ENCODE measurements at places on chromosomes 12 and 14.

DNA sequence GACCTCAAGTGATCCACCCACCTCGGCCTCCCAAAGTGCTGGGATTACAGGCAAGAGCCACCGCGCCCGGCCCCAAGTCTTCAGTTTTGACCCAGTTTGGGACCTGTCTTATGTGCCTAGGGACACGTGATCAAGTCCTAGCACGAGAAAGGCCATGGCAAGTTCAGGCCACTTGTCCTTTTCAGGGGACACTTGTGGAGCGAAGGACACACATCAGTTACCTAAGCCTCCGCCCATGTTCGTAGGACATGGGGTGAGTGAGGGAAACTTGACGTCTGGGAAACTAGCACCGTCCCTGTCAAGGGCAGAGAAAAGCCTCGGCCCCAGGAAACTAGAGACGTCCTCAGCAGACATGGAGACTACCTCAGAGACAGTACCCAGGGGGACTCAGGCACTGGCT, 60.7 kb downstream of the KDM2B start:
- DNase-seq = no peak

DNA sequence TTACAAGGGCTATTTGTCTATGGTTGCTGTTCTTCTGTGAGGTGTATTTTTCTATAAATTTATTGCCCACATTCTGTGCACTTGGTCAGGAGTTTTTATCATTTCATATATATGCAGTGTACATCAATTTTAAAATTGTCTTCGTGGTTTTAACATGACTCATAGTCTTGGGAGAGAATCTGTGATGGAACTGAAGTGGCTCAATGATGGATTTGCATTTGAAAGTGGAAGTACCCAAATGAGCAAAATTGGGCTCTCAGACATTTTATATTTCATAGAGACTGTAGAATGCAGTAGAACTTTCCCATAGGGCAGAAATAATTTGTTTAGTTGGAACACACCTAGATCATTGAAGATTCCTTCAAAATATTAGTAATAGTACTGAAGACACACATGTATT, 1.9 kb upstream of the SCFD1 start:
- no peak for DNase-seq

GRCh38 chr12:569091-569676, 94.1 kb downstream of the NINJ2 start:
- no peak for DNase-seq

DNA sequence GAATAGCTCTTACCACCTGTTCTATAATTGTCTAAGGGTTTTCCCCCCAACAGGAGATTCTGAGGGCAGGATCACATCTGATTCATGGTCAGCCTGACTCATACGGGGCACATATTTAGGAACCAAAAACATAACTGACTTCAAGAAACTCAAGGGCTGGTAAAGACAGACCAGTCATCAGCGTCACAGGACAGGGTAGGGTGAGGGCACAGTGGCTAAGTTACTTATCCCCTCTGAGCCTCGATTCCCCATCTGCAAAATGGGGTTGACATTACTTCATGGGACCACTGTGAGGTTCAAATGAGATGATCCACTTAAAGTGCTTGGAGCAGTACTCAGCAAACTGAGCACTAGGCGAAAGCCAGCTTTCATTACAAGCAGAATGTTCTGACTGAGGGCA, 606 bp downstream of the CINP start:
- no peak for DNase-seq

DNA sequence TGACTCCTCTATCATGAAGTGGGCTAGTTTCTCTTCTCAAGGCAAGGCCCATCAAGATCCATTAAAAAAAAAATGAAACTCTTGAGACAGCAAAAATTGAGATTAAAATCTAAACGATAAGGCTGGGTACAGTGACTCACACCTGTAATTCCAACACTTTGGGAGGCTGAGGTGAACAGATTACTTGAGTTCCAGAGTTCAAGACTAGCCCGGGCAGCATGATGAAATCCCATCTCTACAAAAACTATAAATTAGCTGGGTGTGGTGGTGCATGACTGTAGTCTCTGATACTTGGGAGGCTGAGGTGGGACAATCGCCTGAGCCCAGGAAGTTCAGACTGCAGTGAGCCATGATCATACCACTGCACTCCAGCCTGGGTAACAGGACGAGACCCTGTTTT, 226.5 kb upstream of the SOX5 start:
- DNase-seq = no peak

DNA sequence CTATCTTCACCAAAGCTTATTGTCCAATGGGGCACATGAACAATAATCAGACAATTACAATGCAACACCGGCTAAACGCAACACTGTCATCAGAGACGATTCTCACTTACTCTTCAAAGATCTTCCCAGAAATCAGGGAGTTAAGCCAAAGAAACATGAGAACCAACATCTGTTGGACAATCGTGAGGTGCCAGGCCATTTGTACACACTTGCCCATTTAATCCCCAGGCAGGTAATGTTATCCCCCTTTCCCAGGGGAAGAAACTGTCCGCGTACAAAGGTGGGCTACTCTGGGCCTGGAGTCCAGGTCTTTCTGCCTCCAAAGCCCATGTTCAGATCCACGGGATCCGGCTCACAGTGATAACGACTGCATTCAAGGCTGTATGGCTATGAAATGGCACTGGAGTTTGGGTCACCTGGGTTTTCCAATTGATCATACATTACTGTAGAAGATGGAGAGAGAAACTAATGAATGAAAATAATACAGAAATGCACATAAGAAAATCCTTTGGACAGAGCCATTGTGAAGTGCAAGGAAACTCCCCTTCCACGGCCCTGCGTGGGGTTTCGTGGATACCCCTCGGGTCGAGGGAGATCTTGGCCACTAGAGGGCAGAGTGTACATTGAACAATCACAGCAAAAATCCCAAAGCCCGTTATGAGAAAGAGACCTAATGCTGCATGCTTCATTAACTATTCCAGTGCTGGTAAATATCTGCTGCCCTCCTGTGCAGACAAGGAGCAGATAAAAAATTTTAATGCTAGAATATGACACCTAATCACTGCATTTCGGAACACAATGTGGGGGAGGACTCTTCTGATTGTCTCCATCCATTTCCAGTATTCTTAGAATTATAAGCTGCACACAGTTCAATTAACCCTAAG, 111.4 kb downstream of the EGLN3 start:
- DNase-seq = peak; percentile 46

DNA sequence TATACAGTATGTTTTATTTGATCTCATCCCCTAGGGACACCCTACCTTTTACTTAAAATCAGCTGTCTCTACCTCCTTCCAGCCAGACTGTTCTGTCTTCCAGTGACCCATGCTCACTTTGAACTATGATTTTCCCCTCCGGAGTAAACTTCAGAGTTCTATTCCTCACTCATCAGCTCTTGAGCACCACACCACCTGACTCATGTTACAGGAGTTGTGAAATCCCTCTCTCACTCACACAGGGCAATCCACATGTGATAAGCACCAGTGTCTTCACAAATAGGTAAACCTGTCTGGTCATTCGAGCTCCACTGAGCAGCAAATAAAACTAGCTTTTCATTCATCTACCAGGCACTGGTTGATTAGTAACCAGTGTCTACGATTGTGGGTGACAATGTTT, 177.3 kb upstream of the BMP4 start:
- DNase-seq = no peak

GRCh38 chr14:106209755-106210154, 683.4 kb downstream of the TMEM121 start:
- no peak for DNase-seq

DNA sequence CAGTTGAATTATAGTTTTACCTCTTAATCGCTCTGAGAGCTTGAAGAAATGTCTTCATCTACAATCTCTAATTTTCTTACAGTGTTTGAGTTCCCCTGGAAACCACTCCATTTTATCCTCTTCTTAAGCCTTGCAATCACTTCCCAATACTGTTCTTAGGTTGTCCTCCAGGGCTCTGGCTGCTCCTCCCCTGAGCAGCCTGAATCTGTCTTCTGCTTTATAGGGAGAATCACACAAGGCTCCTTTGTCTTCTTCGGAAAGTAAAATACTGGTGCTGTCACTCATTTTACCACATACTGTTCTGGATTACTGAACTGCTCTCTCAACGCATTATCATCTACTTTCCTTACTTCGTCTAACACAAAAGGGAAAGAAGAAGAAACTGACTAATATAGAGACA, 133.7 kb downstream of the MDGA2 start:
- no peak for DNase-seq

- no peak for DNase-seq
Observed at GRCh38 chr12:24111616-24112015, 162.1 kb upstream of the SOX5 start.

DNA sequence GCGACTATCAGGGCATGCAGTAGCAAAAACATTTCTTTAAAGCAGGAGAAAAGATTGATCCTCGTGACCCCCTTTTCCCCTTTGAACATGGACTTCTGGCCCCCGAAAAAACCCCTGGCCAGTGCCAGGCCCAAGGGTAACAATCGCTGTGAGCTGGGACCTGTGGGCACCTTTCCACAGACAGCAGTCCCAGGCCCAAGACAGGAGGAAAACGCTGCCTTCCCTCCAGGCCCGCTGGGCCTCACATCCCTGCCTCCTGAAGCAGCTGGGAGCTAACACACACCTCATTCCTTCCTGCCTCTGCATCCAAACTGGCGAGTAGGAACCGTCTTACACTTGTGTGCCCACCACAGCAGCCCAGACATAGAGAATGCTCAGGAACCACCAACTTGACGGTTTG, 1.2 kb downstream of the VWF start:
- no peak for DNase-seq

DNA sequence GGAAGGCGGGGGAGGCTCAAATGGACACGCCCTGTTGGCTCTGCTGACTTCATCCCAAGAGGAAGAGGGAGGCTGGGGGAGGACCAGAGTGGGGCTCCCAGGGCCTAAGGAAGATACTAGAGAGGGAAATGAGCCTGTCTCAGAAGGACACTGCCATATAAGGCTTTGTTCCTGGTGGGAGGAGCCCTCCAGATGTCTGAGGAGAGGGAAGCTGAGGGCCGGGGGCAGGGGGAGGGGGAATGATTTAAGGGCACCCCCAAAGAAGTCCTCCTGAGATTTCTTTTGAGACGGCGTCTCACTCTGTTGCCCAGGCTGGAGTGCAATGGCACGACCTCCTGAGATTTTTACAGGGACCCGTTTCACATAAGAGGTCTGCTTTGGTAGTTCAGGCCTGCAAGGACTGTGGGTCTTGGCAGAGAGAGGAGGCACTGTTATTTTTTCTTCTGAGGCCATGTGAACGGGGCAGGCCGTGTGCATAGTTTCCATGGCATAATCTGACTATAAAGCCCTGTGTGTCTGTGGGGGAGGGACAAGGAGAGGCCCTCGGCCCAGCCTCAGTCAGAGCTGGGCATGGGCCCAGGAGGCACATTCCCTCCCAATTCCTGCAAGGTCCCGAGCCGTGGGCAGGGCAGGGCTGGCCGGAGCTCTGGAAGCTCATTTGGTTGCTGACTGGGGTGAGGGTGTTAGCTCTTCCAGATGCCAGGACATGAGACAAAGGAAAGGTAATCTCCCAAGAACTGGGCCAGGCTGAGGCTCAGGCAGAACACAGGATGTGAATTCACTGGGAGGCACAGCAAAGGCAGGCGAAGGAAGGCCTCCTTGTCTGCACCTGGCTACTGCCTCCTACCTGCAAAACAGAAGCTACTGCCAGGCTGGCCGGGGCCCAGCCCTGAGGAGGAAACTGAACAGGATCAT, 22.2 kb upstream of the PLEKHG3 start:
- DNase-seq = peak; percentile 79

GRCh38 chr14:50344116-50344775, 32.1 kb downstream of the DMAC2L start:
- DNase-seq = no peak

- DNase-seq = no peak
Observed at GRCh38 chr12:57853864-57854556, 7.5 kb upstream of the CTDSP2 start.

GRCh38 chr12:116718655-116719454, 19.0 kb downstream of the SPRING1 start:
- DNase-seq = no peak

GRCh38 chr12:21913823-21914222, 27.4 kb downstream of the ABCC9 start:
- DNase-seq = no peak

GRCh38 chr14:49303946-49304516, 282.1 kb downstream of the RPS29 start:
- DNase-seq = no peak

DNA sequence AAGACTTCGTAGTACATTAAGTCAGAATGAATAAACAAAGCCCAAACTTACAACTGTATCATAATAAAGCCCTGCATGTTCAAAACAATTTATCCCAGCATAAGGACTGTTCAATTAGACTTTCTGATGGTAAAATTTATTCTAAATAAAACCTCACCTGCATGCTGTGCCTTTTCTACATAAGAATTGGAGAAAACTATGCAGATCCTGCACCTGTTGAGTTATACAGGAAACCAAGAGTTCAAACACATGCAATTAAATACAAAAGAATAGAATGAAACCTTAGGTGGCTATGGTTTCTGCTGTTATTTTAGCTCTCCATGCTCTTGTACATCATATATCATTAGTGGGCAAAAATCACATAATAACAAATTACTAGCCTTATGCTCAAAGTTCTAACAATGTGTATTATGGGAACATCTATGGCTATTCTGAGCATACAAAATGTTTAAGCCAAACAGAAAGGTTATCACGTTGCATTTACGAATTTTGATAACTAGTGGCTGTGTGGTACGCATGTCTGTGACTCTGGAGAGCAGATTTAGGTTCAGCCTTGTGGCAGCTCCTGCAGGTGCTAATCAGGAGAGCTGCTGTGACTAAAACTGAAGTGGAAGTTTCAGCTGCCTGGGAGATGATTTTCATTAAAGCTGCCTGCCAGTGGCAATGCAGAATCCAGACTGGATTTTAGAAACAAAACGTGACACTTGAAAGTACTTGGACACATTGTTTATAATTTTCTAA, 36.1 kb upstream of the LRFN5 start:
- no peak for DNase-seq

DNA sequence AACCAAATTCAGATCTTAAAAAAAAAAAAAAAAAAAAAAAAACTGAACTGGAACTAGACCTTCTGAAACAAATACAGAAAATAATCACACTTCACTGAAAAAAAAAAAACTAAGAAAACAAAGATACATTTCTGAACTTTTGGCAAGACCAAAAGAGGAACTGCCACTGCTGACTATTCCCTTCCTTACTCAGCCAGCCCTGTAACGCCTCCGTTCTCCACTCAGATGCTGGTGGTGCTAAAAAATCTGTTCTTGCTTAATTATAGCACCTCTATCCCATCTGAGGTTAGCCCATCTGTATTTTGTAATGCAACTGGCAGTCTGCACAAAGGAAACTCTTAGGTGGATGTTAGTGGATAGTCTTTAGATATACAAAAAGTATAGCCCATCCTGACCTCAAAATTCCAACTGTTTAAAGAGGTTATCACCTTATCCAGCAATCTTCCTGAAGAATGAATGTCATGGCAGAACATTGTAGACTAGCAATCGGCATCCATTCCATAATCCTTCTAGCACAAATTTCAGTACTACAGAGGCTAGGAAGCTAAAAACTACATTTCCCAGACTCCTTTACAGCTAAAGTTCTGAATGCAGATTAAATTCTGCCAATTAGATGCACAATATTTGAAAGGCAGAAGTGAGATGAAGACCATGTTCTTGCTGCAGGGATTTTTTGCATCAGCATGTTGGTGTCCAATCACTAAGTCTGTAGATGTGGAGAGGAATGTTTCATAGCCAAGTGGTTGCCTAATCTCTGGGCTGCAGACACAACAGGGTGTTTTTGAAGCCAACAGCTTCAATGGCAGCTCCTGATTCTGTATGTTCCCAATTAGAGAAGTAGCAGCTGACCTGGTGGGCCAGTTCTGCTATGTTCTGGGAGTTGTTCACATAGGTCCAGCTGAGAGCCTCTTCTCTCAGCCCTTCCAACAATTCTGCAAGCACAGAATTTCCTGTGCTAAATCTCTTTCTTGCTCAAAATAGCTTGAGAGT, 5.7 kb downstream of the MAP3K9 start:
- DNase-seq = no peak
